AG09319 (cell line): ENCODE measurements at places on chromosomes 5 and 9.

DNA sequence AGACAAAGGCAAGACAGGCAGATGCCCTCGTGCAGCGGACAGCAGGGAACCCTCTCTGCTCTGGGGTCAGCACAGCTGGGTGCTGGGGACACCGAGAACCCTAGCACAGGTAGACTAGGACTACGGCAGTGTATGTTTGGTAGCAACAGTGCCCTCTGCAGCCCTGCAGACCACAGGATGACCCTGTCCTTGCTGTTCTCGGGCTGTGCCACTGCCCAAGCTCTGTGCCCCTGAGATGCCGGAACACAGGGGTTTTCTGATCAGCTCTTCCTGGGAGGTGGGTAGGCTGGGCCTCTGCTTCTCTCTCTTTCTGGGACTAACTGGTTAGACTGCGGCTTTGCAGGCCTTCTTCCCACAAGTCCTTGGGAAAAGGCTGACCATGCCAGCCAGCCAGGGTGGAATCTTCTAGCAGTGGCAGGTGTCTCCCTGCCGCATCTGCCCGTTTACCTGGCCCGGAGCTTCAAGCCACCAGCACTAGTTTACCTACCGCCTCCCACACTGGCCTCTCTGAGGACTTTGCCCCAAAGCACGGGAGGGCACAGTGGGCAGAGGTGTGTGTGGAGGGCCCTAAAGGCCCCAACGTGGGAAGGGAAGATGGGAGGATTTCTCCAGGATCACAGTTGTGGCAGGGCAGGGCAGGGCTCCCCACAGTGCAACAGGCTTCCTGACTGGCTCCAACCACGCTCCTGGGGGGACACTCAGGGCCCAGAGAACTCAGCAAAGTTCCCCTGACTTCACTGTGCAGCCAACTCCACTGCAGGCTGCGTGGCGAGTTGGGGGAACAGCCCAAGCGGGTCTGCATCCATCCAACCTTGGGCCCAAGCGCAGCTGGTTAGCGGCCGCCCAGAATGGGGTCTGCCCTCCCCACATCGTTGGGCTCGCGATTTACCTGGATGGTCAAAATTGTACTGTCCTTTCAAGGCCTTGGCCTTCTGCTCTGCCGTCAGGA is 1.2 kb downstream of the UCK1 start:
- DNase-seq = no peak

- no peak for DNase-seq
Observed at GRCh38 chr5:135458921-135459331, 6.8 kb upstream of the TIFAB start.

- no peak for DNase-seq
Observed at GRCh38 chr9:117777823-117778222, 73.6 kb downstream of the TLR4 start.

- DNase-seq = no peak
Observed at GRCh38 chr5:125017796-125018195, 271.4 kb upstream of the ZNF608 start.

GRCh38 chr5:180607861-180608571 is 16.7 kb upstream of the SCGB3A1 start:
- no peak for DNase-seq

DNA sequence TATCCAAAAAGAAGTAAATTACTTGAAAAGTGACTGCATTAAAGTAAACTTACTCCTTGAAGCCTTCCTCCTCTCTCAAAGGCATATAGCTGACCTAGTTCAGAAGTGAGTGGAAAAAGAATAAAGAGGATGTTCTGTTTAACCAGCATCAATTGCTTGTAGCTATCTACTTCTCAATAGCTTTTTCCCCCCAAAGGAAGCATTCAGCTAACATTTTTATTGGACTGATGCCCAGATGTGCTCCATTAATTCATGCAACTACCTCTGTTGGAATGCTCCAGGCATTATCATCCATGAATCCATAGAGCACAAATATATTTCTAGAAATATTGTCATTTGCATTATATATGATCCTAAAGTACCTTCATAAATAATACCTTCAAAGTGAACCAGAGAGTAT is 132.8 kb downstream of the RASEF start:
- DNase-seq = no peak

DNA sequence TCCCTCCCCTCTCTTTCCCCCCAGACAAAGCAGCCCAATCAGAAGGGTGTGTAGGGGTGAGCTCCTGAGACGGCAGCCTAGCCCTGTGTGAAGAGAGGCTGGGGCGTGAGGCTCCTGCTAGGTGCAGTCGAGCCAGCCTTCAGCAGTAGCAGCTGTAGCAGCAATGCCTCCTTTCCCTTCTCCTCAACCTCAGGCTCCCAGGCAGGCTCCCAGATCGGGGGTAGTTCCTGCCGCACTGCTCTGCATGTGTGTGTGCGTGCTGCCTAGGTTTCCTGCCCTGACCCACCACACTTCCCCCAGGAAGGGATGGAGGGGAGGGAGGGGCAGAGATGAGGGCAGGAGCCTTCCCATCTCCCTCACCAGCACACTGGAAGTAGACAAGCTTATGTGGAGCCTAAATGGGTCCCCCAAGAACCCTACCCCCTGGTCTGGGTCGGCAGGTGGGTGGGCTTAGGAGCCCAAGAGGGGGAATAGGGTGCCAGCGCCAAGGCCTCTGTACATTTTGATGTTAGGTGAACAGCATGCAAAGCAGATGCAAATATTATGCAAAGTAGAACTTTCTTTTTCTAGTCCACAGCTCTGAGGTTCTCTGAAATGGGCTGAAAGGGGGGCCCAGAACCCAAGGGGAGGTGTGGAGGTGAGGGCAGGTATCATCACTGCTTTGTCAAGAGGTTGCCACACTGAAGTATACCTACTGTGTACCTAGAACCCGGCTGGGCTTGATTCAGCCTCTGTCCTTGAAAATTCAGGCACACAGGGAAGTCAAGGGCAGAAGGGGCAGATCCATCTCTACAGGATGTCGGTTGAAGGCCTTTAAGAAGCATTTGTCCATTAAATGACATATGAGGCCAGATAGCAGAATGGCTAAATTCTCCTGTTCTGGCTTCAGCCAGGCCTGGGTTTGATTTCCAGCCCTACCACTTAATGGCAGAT is 57.8 kb downstream of the CXXC5 start:
- no peak for DNase-seq

DNA sequence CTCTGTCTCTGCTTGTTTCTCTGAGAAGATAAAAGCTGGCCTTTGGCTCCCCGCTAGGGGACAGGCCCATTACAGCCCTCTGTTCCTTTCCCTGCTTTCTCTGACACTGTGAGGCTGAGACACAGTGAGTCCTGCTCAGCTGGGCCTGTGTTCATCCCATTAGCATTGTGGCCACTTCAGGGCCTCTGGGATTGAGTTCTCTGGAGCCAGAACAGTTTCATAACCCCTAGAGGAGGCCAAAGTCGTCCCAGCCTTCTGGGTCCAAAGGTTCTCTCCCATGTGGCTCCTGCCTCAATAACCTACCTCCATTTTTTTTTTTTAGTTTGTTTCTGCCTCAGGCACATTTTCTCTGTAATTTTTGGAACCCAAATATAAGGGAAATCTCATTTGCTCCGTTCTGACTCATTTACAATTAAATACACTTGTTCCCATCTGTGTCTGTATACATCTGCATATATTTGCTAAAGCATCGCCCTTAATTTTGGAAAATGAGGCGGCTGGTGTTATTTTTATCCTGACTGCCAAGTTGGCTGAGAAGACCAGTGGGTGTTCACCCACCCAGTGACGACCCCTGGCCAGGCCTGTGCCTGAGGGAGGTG is 27.3 kb upstream of the CTNNA1 start:
- DNase-seq = no peak

DNA sequence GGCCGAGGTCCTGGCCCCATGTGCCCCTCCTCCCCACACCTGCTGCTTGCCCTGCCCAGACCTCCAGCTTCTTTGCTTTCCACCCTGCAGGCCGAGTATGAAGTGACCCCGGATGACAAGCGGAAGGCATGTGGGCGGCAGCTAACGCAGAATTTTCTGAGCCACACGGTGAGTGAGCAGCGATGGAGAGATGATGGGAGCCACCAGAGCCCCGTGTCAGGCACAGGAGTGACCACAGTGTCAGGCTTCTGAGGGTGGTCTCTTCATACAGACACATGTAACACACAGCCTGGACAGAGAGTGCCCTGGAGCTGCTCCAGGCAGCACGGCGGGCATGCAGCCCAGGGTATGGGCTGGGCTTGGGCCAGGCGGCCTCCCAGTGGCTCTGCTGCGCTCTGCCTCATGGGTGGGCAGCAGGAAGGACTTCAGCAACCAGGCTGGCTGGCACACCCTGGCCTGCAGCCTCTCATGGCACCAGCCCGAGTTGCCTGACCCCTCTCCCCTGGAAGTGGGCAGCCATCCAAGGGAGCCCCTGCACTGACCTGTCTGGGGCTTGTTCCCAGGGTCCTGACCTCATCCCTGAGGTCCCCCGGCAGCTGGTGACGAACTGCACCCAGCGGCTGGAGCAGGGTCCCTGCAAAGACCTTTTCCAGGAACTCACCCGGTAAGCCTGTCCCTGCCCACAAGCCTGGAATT is 5.8 kb downstream of the GRK6 start:
- no peak for DNase-seq

GRCh38 chr5:54621709-54622108 is 104.2 kb downstream of the SNX18 start:
- DNase-seq = no peak

DNA sequence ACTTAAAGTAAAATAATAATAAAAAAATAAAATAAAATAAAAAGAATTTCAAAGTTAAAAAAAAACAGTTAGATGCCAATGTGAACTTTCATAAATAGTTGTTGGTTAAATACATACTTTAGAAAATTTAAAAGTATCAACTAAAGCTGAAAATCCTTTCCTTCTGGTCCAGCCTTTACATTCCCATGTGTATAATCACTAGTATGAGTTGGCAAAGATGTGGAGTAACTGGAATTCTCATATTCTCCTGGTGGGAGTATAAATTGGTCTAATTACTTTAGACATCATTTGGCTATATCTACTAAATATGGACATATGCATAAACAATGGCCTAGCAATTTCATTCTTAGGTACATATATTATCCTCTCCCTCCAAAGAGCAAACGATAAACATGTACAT is 619.9 kb downstream of the PTPRD start:
- no peak for DNase-seq

DNA sequence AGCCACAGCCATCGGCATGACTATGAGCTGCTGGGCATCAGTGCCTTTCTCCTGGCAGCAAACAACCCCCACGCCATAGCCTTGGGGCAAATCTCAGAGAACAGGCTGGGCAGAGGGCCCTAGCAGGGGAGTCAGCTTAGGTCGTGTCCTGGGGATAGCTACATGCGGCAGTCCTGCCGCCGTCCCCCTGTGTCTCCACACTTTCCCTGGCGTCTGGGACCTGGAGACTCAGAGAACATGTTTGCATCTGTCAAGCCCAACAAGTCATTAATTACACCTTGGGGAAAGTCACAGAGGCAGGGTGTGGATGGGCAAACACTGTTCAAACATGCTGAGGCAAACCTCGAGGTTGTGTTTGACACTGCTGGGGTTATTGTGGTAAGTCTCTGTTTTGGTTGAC is 123.6 kb downstream of the C5orf15 start:
- DNase-seq = no peak
